ENCODE measurements at places on chromosomes 1 and 21.

DNA sequence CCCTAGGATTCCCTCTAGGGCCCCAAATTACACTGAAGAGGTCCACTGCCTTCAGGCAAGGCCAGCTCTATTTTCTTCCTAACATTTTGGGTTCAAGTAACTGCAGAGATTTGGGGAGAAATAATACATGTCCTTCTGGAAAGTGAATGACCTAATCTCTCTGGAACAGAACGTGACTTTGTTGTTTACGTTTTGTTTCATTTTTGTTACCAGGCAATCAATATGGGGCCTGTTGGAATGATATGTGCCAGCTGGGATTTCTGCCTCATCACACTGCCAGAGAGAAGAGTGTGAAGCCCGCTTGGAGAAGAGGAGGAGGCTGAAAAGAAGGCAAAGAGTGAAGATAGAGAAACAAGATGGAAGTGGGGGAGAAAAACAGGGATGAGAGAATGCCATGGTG, 116.7 kb downstream of the FASLG start:
- no peak for DNase-seq

GRCh38 chr1:59323879-59324278, 27.0 kb downstream of the FGGY start:
- DNase-seq = no peak

DNA sequence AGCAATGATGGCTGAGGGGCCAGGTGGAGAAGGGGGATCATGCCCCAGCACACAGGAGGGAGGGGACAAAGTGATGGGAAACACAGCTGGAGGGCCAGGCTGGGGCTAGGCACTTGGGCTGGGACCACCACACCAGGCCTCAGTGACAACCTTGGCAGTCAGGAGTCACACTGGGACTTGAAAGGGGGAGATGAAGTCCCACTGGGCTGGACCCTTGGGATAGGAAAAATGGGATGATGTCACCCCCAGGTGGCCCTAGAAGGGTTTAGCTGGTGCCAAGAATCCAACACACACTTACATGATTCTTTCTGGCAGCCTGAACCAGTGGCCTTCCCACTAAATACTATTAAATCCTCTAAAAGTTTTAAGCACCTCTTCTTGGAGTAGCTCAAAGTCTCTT, 17.1 kb downstream of the ZBTB17 start:
- no peak for DNase-seq

DNA sequence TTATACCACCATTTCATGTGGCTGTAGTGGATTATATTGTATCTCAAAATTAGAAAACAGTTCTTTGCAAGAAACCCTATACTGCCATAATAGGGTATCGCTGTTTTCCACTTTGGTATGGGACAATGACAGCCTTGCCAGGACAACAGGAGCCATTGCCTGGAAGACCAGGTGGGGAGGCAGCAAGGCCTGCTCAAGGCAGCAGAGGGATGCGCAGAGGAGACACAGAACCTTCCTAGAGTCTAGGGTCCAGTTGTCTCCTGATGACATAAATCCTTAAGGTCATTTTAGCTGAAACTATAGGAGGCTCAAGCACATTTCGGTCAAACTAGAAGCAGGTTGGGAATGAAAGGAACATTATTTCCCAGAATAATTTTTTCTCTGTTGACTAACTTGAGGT, 27.6 kb downstream of the IFNGR2 start:
- DNase-seq = no peak

GRCh38 chr21:31342348-31342747, 1.7 kb downstream of the TIAM1 start:
- DNase-seq = no peak

GRCh38 chr1:170530972-170531757, 801 bp upstream of the GORAB start:
- no peak for DNase-seq

GRCh38 chr1:39474810-39475209, 16.6 kb upstream of the BMP8A start:
- DNase-seq = no peak

DNA sequence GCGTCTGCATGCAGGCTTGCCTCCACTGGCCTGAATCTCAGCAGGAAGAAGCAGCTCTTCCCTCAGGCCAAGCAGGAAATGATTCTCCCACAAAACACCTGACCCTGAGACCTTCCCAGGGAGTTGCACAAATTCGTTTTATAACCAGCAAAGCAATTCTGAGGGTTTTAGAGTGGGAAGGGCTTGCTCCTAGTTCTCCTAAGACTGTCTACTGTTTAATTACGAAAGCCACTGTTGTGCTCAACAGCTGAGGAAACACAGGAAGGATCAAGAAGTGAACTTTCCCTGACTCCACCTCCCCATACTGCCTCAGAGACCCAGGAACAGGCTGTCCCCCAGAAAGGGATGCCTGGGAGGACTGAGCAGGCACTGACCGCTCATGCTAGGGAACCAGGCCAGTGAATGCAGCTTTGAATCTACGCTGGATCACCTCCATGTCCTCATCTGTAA, 37.0 kb upstream of the PUM1 start:
- DNase-seq = no peak

DNA sequence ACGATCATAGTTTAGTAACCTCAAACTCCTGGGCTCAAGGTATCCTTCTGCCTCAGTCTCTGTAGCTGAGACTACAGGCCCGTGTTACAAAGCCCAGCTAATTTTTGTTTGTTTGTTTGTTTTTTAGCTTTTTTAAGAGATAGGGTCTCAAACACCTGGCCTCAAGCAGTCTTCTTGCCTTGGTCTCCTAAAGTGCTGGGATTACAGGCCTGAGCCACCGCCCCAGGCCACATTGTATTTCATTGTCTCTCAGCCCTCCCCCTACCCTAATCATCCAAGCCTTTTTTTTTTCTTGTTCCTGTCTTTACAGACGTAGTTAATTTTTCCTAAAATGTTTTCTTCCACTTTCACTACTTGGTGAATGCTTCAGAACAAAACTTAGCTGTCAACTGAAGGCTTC, 5.4 kb downstream of the CDC7 start:
- DNase-seq = no peak

DNA sequence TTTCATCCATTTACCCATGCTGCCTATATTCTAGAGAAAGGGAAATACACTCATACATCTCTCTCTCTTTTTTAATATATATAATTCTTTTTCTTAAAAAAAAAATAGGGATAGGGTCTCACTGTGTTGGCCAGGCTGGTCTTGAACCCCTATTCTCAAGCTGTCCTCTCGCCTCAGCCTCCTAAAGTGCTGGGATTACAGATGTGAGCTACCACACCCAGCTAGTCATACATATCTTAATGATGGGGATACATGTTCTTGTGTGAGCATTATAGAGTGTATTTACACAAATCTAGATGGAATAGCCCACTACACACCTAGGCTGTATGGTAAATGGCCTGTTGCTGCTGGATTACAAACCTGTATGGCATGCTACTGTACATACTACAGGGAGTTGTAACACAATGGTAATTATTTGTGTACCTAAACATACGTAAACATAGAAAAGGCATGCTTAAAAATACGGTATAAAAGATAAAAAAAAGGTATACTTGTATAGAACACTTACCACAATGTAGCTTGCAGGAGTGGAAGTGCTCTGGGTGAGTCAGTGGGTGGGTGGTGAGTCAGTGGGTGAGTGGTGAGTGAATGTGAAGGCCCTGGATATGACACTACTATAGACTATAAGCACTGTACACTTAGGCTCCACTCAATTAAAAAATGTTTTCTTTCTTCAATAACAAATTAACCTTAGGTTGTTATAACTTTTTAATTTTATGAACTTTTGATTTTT, 72.9 kb downstream of the IVNS1ABP start:
- no peak for DNase-seq

GRCh38 chr1:111813440-111814304, 58.0 kb downstream of the DDX20 start:
- DNase-seq = no peak

DNA sequence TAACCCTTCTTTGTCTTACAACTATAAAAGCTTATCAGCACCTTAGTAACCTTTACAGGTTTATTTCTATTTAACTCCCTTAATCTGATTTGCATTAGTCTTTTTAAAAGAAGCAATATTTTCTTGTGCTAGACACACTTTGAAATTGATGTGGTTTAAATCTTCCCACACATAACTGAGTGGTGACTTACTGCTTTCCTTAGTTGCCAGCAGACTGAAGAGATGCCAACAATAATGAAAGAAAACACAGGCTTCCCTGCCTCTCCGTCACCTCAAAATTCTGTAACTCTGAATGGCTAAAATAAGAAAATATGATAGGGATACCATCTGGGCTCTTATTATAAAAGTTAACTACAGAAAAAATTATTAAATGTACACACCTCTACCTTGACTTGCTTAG, 196.8 kb downstream of the PTBP2 start:
- no peak for DNase-seq

- no peak for DNase-seq
Observed at GRCh38 chr1:20404466-20404865, 81.5 kb downstream of the CAMK2N1 start.

DNA sequence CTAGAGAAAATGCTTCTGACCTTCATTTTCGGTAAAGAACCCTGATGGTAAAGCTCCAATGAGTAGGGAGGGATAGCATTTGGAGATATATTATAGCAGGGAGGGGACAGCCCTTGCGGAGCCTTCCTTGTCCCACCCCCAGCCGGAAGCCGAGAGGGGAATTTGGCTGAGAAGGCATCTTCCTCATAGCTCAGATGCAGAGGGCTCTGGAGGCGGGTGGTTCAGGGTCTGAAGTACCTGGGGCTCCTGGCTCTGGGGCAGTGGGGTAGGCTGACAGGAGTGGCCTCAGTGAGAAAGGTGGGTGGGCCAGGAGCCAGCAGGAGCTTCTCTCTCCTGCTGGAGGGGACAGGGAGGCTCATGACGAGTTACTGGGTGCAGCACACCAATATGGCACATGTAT, 88.0 kb upstream of the IFFO2 start:
- no peak for DNase-seq

DNA sequence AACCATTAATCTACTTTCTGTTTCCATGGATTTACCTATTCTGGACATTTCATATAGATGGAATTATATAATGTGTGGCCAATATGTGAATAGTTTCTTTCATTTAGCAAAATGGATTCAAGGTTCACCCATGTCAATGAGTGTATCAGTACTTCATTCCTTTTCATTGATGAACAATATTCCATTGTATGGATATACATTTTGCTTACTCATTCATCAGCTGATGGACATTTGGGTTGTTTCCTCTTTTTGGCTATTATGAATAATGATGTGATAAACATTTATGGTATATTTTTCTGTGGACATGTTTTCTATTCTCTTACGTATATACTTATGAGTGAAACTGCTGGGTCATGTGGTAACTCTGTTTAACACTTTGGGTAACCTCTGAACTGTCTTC, 97.8 kb downstream of the SCMH1 start:
- DNase-seq = no peak

DNA sequence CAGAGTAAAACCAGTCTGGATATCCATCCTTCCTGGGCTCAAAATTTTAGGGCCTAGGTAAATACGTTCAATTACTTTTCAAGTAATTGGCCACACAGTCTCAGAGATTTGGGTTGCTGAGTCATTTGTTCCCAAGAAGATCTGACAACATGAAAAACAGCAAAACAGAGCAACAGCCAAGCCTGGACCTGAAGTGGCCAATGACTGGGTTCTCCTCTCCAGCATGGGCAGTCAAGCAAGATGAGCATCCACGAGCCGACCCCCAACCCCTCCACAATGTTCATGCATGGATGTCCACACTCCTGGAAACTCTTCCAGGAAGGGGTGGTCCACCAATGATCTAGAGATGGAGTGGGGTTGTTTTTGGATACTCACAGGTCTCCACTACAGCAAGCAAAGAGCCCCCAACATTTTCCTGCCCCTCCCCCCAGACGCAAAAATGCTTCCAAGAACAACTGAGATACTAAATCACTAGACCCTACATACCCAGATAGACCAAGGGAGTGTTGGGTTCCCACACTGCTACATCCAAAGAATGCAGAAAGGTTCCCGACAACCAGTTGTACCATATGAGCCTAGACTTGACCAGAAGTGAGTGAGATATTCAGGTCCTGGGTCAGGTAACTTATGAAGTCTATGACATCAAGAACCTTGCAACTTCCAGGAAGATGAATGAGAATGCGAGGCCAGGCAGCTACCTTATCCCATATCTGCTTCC, 73.0 kb downstream of the CD46 start:
- no peak for DNase-seq

DNA sequence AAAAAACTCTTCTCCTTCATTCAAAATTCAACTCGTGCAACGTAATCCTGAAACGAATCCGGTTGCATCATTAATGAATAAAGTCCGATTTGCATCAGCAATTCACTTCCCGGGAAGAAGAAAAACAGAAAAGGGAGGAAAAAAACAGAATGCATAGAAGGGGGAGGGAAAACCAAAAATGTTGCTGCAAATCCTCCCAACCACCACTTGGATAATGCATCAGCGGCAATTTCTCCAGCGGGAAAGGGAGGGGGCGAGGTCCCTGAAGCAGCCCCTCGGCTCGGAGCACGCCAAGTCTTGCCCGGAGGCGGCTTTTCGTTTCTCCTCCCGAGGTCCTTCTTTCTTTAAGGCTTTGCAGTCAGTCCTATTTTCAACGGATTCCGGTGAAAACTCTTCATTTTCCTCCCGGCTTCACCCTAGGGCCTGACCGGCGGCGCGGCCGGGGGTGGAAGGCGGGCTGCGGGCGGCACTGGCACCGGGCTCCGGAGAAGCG, 723 bp downstream of the CDC42BPA start:
- no peak for DNase-seq

DNA sequence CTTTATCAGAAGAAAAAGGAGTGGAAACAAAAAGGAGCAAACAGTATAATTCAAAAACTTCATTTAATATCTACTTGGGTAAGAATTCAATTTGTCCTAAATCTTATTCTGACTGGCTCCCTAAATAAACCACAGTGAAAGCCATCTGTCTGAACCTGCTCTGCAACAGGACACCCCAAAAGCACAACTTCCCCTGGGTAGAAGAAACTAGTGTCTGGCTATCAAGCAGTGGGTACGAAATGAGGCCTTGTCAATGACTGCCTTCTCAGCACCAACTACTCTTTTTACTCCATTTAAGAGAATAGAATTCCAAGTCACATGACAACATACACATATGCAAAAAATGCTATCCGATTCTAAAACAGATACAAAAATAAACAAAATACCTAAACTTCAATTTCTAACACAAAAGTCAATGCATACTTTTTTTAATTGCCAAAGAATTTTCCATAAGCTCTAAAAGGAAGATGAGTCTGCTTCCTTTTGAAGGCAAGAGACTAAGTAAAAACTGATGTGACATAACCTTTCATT, 206.8 kb downstream of the SLC45A1 start:
- no peak for DNase-seq

GRCh38 chr1:116781034-116781433, 26.8 kb downstream of the CD2 start:
- DNase-seq = no peak

GRCh38 chr1:154263465-154264332, 8.7 kb upstream of the HAX1 start:
- no peak for DNase-seq

- no peak for DNase-seq
Observed at GRCh38 chr1:164586591-164586990, 27.6 kb downstream of the PBX1 start.

- DNase-seq = no peak
Observed at GRCh38 chr1:173549813-173550212, 53.1 kb downstream of the SLC9C2 start.

Data from GOT3 (cell line).